ENCODE measurements at places on chromosomes 3 and 15. TPM values are rescaled to one million over a fixed set of nuclear protein-coding genes. Genes with fewer than 3 reads are reported as not detected.

SLC12A8 gene
- total RNA-seq = 1.2 TPM

ROPN1B gene
- not detected for total RNA-seq

TRPM1 gene
- total RNA-seq = not detected

CPNE9 gene
- 0.17 TPM for total RNA-seq

BUB1B gene
- 27.8 TPM for total RNA-seq

SELENOK gene
- 21.4 TPM for total RNA-seq

DLL4 gene
- 1.8 TPM for total RNA-seq

ABHD6 gene
- total RNA-seq = 10.7 TPM

PLA2G4D gene
- total RNA-seq = not detected

RHOV gene
- total RNA-seq = 4.2 TPM

ARGFX gene
- not detected for total RNA-seq
